T-helper 17 cell (primary cell): ENCODE measurements at places on chromosomes 7 and 10.

- DNase-seq = no peak
These were observed 57.5 kb upstream of the MGAM2 start for GRCh38 chr7:142053988-142054387.

- no peak for DNase-seq
These were observed 104.2 kb downstream of the WNT2 start for GRCh38 chr7:117218700-117219099.

- DNase-seq = no peak
These were observed 41.8 kb downstream of the PDLIM1 start for GRCh38 chr10:95248989-95249388.

DNA sequence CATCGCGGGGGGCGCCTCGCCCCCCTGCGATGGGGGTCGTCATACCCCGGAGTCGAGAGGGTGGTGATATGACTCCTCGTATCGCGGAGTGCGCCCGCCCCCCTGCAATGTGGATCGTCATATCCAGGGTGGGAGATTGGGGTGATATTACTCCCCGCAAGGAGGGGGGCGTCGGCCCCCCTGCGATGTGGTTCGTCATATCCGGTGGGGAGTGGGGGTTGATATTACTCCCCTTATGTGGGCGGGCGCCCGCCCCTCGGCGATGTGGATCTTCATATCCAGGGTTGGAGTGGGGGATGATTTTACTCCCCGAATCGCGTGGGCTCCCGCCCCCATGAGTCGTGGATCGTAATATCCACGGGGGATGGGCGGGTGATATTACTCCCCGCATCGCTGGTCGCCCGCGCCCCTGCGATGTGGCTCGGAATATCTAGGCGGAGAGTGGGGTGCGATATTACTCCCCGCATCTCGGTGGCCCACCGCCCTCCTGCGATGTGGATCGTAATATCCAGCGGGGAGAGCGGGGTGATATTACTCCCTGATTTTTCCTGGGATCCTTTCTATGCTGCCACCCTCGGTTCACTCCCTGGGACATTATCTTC, 36.9 kb downstream of the MEIG1 start:
- no peak for DNase-seq

DNA sequence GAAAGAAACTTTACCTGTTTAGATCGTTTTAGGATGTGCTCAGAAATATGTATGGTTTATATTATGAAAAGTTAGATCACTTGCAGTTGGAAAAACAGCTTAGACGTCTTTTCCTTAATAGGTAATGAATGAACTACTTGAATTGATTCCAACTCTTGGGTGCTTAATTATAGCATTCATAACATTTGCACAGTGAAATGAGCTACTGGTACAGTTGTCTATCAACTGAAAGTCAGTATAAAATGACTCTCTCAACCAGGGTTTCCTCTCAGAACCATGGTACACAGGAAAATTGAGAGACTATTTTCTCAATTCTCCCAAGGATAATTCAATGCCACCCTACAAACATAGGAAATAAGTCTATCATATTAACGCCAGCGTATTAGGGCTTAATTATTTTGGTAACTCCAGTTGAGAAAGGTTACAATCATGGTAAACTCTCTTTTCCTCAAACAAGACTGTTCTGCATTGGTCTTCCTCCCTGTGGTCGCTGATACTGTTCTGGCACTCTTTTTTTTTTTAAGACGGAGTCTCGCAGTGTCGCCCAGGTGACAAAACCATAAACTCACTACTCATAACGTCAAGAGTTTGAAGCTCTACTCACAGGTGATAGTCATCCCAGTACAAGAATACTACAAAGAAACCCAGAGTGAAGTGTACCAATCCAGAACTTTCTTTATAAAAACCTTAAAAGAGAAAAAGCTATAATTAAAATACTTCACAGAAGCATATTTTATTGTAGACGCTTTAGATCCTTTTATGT, 2.0 kb downstream of the ANLN start:
- no peak for DNase-seq

DNA sequence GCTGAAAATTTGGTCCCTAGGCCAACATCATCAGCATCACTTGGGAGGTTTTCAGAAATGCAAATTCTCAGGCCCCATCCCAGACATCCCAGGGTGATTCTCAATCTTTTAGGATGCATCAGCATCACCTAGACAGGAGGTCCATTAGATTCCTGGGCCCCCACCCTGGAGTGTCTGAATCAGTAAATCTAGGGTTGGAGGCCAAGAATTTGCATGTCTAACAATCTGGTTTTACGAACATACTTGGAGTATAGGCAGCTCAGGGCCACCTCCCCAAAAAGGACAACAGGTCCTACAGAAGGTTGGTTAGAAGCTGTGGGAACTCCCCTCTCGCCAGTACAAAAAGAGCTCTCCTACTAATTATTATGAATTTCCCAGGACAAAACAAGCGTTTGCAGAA, 15.5 kb downstream of the ZC3HAV1 start:
- no peak for DNase-seq

- DNase-seq = no peak
These were observed 37.7 kb downstream of the PRSS2 start for GRCh38 chr7:142808461-142808801.

GRCh38 chr7:142805350-142806021, 34.7 kb downstream of the PRSS2 start:
- no peak for DNase-seq

- no peak for DNase-seq
These were observed 179.6 kb downstream of the TCERG1L start for GRCh38 chr10:131131726-131132591.

DNA sequence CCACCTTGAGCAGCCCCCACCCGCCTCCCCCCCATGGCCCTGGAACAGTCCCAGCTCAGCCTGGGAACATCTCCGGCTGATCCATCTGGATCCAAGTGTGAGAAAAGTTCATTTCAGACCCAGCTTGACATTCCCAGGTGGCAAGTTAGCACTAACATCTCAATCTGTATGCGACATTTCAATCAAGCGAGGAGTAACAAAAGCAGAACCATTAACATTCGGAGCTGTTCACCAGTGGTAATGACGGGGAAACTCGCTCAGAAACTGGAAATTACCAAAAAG, 65.4 kb downstream of the PAX2 start:
- no peak for DNase-seq

- no peak for DNase-seq
These were observed 566.0 kb downstream of the CALN1 start for GRCh38 chr7:71846160-71846559.

DNA sequence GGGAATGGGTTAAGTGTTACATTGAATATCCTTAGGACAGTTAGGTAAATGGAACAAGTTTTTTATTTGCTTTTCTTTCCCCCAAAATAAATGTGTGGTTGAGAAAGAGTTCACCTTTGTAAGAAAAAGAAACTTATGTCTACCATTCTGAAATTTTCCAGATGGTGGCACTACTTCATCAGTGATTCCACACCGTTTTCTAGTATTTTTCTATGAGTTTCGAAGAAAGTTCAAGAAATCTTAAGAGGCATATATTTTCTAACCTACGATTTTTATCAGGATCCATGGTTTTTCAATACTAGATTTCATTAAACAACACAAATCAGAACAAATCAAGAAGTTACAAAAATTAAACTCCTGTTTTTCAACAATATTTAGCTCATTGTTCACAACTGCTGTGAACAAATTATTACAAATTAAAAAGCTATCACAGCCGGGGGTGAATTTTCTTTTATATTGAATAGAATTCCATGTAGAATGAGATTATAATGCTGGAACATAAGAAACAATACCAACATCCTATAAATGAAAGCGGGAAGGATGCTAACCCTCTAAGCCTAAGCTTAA, 163.1 kb upstream of the NPVF start:
- DNase-seq = no peak

- no peak for DNase-seq
These were observed 520.0 kb downstream of the NRG3 start for GRCh38 chr10:82394987-82395386.

DNA sequence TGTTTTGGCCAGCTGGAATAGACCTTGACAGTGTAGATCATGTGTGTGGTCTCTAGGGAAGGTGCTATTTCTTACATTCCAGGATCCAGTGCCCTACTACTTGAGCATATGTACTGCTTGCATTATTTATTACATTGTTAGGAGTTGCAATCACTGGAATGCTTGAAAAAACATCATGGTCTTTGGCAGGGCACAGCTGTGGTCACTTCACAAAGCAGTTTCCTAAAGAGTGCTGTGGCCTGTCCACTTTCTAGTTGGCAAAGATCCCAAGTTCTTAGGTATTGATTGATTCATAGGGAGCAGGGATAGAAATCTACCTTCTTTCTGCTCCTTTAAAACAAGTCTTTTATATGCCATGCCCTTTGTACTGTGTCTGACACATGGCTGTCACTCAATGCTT, 4.6 kb downstream of the C7orf25 start:
- no peak for DNase-seq

DNA sequence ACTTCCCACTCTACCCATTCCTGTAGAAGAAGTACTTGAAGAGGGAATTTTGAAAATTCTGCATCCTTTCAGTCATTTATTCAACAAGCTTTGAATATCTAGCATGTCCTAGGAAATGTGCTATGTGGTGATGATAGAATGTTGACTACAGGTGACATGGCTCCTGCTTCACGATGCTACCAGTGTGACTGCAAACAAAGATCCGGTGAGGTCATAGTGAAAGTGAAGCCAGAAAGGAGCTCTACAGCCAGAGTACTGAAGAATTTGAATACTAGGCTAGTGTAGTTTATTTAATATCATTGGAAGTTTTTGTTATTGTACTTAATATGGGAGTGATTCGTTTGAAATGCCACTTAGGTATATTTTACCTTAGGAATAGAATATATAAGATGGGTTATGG, 348.1 kb downstream of the TFEC start:
- DNase-seq = no peak

- DNase-seq = no peak
These were observed 13.2 kb upstream of the CREB3L2 start for GRCh38 chr7:138015096-138015495.

DNA sequence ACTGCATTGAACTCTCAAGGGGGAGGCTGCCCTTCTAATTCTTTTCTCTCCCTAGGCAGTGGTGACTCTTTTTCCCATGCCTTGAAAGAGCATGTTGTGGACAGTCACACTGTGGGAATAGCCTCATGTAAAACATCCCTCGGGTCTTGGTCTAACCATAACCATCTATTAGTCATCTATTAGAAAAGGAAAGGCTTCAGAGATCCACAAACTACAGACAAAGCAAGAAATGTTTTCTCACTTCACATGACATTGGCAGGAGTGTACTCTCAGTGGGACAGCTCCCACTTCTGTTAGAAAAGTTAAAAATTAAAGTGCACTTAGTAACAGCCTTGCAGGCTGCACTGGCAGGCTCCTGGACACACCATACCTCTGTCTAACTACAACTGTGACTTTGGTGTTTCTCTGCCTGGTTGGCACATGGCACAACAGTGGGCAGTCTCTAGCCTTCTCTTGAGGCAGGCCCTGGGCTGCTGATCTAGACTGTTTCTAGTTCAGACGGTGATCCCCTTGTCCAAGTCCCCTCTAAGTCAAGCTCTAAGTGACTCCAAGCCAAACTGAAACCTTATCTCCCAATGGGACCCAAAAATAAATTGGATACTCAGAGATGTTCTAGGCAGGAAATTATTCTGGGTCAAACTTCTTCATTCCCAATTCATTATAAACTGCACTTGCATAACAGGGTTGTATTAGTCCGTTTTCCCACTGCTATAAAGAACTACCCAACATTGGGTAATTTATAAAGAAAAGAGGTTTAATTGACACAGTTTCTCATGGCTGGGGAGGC, 57.9 kb upstream of the ITGB1 start:
- DNase-seq = no peak

GRCh38 chr10:8044908-8045725, 9.4 kb upstream of the GATA3 start:
- DNase-seq = no peak

- no peak for DNase-seq
These were observed 148.5 kb downstream of the UBE2H start for GRCh38 chr7:129804111-129804889.

- DNase-seq = no peak
These were observed 274.4 kb upstream of the SEMA3A start for GRCh38 chr7:84469034-84469433.

GRCh38 chr7:135562720-135563119, 5.0 kb downstream of the NUP205 start:
- DNase-seq = no peak

DNA sequence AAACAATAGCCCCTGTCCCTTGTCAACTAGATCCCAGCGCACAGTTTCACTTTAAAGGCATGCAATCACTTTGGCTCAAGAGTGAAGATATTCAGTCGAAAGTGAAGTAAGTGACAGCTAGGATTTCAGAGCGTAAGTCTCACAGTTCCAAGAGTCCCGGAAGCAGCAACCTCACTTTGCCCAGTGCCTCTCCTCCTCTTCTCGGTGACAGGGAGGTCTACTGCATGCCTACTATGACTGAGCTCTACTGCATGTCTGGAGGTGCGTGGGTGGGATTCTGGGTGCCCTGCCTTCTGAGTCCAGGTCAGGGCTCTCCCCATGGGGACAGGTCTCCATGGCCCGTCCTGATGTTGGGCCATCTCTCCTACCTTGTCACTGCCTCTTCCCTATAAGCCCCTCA, 17.0 kb downstream of the PRKCQ start:
- no peak for DNase-seq

- DNase-seq = no peak
These were observed 17.0 kb downstream of the KCP start for GRCh38 chr7:128893251-128894100.

- DNase-seq = peak; percentile 26
These were observed 53.5 kb downstream of the EXOC6 start for GRCh38 chr10:92901819-92902251.

- no peak for DNase-seq
These were observed 41.9 kb downstream of the SYPL1 start for GRCh38 chr7:106070201-106070551.

- DNase-seq = no peak
These were observed 176.2 kb downstream of the PRKAG2 start for GRCh38 chr7:151700586-151701165.

- DNase-seq = no peak
These were observed 21.7 kb upstream of the PFKP start for GRCh38 chr10:3045471-3046209.

DNA sequence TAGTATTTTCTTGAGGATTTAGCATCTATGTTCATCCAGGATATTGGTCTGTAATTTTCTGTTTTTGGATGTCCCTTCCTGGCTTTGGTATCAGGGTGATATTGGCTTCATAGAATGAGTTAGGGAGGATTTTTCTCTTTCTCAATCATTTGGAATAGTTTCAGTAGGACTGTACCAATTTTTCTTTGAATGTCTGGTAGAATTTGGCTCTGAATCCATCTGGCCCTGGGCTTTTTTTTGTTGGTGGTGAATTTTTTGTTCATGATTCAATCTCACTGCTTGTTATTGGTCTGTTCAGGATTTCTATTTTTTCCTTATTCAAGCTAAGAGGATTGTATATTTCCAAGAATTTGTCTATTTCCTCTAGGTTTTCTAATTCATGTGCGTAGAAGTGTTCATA, 192.7 kb downstream of the KIF20B start:
- DNase-seq = no peak
